Activated naive CD8-positive, alpha-beta T cell treated with anti-CD3 and anti-CD28 coated beads for 36 hours (primary cell): ENCODE measurements at places on chromosomes 13 and 19. TPM values are rescaled to one million over a fixed set of nuclear protein-coding genes. Genes with fewer than 3 reads are reported as not detected.

The RASAL3 gene
- 83.4 TPM for total RNA-seq

The KASH5 gene
- 1.1 TPM for total RNA-seq

The AXL gene
- 0.41 TPM for total RNA-seq

The IGSF23 gene
- total RNA-seq: not detected

The PPP1R13L gene
- total RNA-seq: 4.7 TPM

The PCDH20 gene
- not detected for total RNA-seq

The ARHGEF7 gene
- 46.7 TPM for total RNA-seq

The GIPR gene
- 1.4 TPM for total RNA-seq

GRCh38 chr13:93889430-93889951, 590.0 kb downstream of the DCT start:
- H3K4me1 ChIP-seq: no peaks in the 10 kb centered on the region
- H3K27ac ChIP-seq: no peak overlapping the region
- H3K36me3 ChIP-seq: no peaks in the 10 kb centered on the region
- no peak for DNase-seq
- H3K27me3 ChIP-seq: no peaks in the 10 kb centered on the region

GRCh38 chr19:8468761-8469373, 24.1 kb downstream of the HNRNPM start:
- H3K4me3 ChIP-seq: no peak overlapping the region
- H3K27ac ChIP-seq: peak overlapping the region; percentile 23
- DNase-seq: no peak

GRCh38 chr19:16034180-16034579, 42.1 kb upstream of the TPM4 start:
- no peak overlapping the region for H3K27ac ChIP-seq
- H3K36me3 ChIP-seq: no peaks in the 10 kb centered on the region
- H3K4me1 ChIP-seq: no peaks in the 10 kb centered on the region
- no peak overlapping the region for H3K4me3 ChIP-seq
- no peak for DNase-seq
- no peaks in the 10 kb centered on the region for H3K27me3 ChIP-seq

DNA sequence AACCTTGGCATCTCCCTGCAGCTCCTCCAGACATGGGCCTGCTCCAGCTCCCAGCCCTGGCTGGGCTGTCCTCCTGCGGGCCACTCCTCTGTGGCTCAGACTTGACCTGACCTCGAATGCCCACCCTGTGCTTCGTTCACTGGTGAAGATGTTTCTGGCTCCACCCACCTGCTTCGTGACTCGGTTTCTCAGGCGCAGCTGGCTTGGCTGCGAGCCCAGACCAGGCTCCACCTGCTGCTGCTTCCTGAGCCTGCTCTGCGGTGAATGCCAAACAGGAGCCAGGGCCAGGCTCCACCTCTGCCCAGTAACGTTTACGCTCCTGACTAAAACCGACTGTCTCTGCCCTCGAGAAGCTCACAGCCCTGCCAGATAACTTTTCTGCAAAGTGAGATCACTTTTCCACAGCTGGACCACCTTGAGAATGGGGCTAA, 8.9 kb upstream of the RSPH6A start:
- peaks cover 2% of the 10 kb centered on the region for H3K4me1 ChIP-seq
- no peak overlapping the region for H3K4me3 ChIP-seq
- H3K27ac ChIP-seq: no peak overlapping the region
- H3K36me3 ChIP-seq: peaks cover 17% of the 10 kb centered on the region
- H3K27me3 ChIP-seq: no peaks in the 10 kb centered on the region

GRCh38 chr13:97879646-97880310, 73.7 kb upstream of the IPO5 start:
- H3K4me3 ChIP-seq: no peak overlapping the region
- no peaks in the 10 kb centered on the region for H3K36me3 ChIP-seq
- H3K27ac ChIP-seq: no peak overlapping the region
- peaks cover 23% of the 10 kb centered on the region for H3K27me3 ChIP-seq
- H3K4me1 ChIP-seq: no peaks in the 10 kb centered on the region
- no peak for DNase-seq

DNA sequence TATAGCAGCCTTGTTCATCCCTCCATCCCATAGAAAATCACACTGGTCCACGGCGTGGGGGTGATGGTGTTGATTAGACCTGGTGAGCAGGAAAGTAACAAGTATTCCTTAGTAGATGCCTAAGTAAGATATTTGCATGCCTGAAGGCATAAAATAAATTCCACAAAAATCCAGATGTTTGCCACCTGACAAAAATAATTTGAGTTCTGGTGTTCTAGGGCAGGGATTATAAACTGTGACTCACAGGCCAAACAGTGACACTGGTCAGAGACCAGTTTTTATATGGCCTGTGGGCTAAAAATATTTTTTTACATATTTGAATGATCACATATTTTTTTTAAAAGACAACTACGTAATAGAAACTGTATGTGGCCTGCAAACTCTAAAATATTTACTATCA, 310.7 kb downstream of the RFC3 start:
- DNase-seq: no peak
- no peak overlapping the region for H3K4me3 ChIP-seq
- H3K27me3 ChIP-seq: no peaks in the 10 kb centered on the region

GRCh38 chr13:30307971-30308290, 580 bp upstream of the KATNAL1 start:
- H3K36me3 ChIP-seq: no peaks in the 10 kb centered on the region
- no peak overlapping the region for H3K27ac ChIP-seq
- H3K27me3 ChIP-seq: no peaks in the 10 kb centered on the region
- H3K4me3 ChIP-seq: peak overlapping the region; percentile 82
- no peak for DNase-seq
- H3K4me1 ChIP-seq: peaks cover 12% of the 10 kb centered on the region

DNA sequence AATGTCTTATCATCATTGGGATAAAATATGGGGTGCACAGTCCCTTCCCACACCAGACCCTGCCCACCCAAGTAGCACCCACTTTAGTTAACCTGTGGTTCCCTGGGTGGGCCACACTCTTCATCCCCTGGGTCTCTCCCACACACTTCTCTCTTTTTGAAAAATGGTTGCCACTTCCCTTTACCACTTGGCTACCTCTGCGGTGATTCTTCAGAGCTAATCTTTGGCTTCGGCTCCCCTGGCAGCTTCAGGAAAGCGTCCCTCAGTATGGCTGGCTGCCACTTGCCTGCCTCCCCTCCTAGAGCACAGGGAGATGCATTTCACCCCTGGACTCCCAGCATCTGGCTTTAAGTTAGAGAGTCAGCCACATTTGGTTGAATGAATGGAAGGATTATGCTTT, 18.2 kb downstream of the CCNA1 start:
- H3K4me3 ChIP-seq: no peak overlapping the region
- no peak for DNase-seq
- no peaks in the 10 kb centered on the region for H3K36me3 ChIP-seq
- peaks cover 32% of the 10 kb centered on the region for H3K27me3 ChIP-seq
- no peak overlapping the region for H3K27ac ChIP-seq

- H3K4me1 ChIP-seq: peaks cover 3% of the 10 kb centered on the region
- H3K27me3 ChIP-seq: no peaks in the 10 kb centered on the region
- H3K36me3 ChIP-seq: peaks cover 12% of the 10 kb centered on the region
- H3K27ac ChIP-seq: no peak overlapping the region
These were observed 42.5 kb downstream of the ABCC4 start for GRCh38 chr13:95258619-95259194.

- peaks cover 11% of the 10 kb centered on the region for H3K36me3 ChIP-seq
- peak; percentile 76 for DNase-seq
- H3K27ac ChIP-seq: peak overlapping the region; percentile 91
These were observed 703 bp downstream of the KLF16 start for GRCh38 chr19:1862424-1863327.

DNA sequence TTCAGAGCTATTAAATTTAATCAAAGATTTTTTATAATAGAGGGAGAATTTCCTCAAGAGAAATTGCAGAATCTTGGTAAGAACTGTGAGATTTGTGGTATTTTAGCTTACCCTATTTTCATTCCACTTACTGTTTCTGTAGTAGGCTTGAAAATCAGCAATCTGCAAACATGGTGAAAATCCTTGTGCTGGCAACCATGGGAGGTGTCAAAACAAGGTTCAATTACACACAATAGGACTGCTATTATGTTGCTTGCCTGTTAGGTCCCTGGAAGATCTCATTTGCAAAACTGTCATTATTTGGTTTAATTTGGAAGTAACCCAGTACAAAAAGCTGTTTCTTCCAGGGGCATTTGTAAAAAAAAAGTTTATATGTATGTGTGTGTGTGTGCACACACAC, 662.8 kb upstream of the SLITRK6 start:
- H3K27me3 ChIP-seq: no peaks in the 10 kb centered on the region
- H3K36me3 ChIP-seq: no peaks in the 10 kb centered on the region
- no peaks in the 10 kb centered on the region for H3K4me1 ChIP-seq

GRCh38 chr19:17784201-17785008, 10.5 kb upstream of the B3GNT3 start:
- H3K4me1 ChIP-seq: peaks cover 4% of the 10 kb centered on the region
- H3K27me3 ChIP-seq: no peaks in the 10 kb centered on the region
- peaks cover 33% of the 10 kb centered on the region for H3K36me3 ChIP-seq
- peak overlapping the region; percentile 25 for H3K27ac ChIP-seq

GRCh38 chr13:83730674-83731073, 151.6 kb downstream of the SLITRK1 start:
- H3K27ac ChIP-seq: no peak overlapping the region
- no peaks in the 10 kb centered on the region for H3K27me3 ChIP-seq
- H3K4me1 ChIP-seq: no peaks in the 10 kb centered on the region
- no peak for DNase-seq
- H3K36me3 ChIP-seq: no peaks in the 10 kb centered on the region

DNA sequence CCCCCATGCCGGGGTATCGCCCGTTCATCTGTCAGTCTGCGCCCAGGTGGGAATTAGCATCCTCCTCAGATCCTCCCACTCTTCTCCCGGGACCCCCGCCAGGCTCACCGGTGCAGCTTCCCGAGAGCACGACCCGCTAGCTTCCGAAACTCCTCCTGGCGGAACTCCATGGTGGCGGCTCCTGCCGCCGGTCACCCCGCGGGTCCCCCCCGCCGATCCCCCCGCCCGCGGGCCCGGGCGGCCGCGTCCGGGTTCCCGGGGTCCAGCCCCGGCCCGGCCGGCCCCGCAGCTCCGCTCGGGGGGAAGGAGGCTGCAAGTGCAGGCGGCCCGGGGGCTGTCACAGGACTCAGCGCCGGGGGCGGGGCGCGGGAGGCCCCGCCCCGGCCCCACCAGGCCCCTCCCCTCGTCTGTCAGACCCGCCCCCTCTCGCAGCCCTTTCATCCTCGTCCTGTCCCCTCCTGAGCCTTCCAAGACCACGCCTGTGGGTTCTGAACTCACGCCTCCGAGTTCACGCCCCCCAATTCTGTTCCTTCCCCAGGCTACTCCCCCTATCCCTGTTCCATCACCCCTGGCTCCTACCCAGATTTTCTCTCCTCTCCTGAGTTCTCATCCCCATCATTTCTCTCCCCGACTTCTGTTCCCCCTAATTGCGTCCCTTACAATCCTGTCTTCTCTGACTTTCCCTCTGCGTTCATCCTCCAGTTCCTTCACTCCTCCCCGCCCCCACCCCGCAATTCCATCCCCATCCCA, at the start of gene SLC17A7:
Gene SLC17A7, minus strand, starts transcription at position 318 of the 750 bp plus-strand sequence. Its CDS starts 148 bp downstream, at position 170.
- peak; percentile 50 for DNase-seq
- peaks cover 27% of the 10 kb centered on the region for H3K4me1 ChIP-seq
- peaks cover 67% of the 10 kb centered on the region for H3K27me3 ChIP-seq
- H3K27ac ChIP-seq: no peak within 1 kb of the TSS
- H3K36me3 ChIP-seq: peaks cover 5% of the 10 kb centered on the region

- no peak overlapping the region for H3K4me3 ChIP-seq
- H3K4me1 ChIP-seq: peaks cover 2% of the 10 kb centered on the region
- H3K27me3 ChIP-seq: no peaks in the 10 kb centered on the region
- DNase-seq: no peak
- H3K36me3 ChIP-seq: no peaks in the 10 kb centered on the region
These were observed 135.0 kb upstream of the KL start for GRCh38 chr13:32881074-32881776.

DNA sequence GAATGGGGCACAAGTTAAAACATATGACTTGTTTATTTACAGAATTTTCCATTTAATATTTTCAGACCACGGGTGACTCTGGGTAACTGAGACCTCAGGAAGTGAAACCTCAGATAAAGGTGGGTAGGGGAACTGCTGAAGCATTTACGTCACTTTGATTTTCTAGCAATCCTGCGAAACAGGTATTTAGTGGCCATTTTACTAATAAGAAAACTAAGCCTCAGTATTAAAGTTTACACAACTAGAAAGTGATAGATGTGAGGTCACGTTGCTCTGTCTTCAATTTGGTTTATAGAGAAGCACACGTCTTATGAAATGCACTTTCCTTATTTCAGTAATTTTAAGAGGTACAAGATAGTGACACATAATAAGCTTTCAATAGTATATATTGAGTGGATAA, 402.8 kb downstream of the FGF9 start:
- no peak overlapping the region for H3K4me3 ChIP-seq
- H3K27ac ChIP-seq: peak overlapping the region; percentile 82
- H3K4me1 ChIP-seq: peaks cover 44% of the 10 kb centered on the region
- no peaks in the 10 kb centered on the region for H3K27me3 ChIP-seq

GRCh38 chr13:21894091-21894490, 223.2 kb downstream of the FGF9 start:
- no peaks in the 10 kb centered on the region for H3K27me3 ChIP-seq
- no peak overlapping the region for H3K4me3 ChIP-seq

- H3K4me1 ChIP-seq: no peaks in the 10 kb centered on the region
- peaks cover 4% of the 10 kb centered on the region for H3K27me3 ChIP-seq
- no peaks in the 10 kb centered on the region for H3K36me3 ChIP-seq
These were observed 199.0 kb downstream of the UQCRFS1 start for GRCh38 chr19:29013988-29014387.

DNA sequence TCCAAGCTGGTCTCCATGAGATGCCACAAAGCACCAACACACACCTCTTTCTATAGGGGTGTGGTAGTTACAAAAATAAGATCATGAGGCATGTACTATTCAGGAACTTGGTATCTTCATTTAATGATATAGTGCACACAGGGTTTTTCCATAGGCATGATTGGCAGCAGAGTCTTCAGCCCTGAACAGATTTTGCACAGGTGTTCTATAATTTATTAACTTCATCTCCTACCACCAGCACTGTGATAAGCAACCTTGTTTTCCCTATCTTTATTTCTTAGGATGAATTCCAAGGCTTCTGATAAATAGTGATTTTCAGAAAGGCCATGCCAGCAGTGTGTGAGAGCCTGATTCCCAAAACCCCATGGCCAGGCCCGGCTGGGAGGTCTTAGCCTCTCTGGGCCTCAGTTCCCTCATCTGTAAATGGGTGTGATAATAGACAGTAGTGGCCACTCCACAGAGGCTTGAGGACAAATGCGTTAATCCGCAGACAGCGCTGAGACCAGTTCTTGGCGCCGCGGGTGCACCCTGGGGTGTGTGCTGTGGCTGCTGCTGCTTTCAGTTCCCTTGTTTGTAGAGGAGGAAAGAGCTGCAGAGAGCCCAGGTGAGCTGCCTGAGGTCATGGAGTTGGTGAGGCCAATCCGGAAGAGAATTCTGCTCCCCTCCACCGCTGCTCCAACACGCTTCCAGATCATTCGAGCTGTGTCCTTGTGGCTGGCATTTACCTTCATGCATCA, 33.1 kb downstream of the DHRS12 start:
- no peaks in the 10 kb centered on the region for H3K27me3 ChIP-seq
- H3K4me3 ChIP-seq: no peak overlapping the region
- peaks cover 5% of the 10 kb centered on the region for H3K36me3 ChIP-seq
- no peak overlapping the region for H3K27ac ChIP-seq
- no peak for DNase-seq
- H3K4me1 ChIP-seq: peaks cover 5% of the 10 kb centered on the region
